Ovary (tissue), 10 donors: ENCODE measurements at places on chromosomes 6 and 20. TPM values are rescaled to one million over a fixed set of nuclear protein-coding genes. Genes with fewer than 3 reads are reported as not detected.

GRCh38 chr6:99838607-99839006, 155.4 kb downstream of the MCHR2 start:
- no peak for DNase-seq

GRCh38 chr6:149563203-149563927, 2.8 kb upstream of the GINM1 start:
- no peak for DNase-seq

- DNase-seq = no peak
Observed at GRCh38 chr6:13987400-13987865, 62.7 kb downstream of the RNF182 start.

DNA sequence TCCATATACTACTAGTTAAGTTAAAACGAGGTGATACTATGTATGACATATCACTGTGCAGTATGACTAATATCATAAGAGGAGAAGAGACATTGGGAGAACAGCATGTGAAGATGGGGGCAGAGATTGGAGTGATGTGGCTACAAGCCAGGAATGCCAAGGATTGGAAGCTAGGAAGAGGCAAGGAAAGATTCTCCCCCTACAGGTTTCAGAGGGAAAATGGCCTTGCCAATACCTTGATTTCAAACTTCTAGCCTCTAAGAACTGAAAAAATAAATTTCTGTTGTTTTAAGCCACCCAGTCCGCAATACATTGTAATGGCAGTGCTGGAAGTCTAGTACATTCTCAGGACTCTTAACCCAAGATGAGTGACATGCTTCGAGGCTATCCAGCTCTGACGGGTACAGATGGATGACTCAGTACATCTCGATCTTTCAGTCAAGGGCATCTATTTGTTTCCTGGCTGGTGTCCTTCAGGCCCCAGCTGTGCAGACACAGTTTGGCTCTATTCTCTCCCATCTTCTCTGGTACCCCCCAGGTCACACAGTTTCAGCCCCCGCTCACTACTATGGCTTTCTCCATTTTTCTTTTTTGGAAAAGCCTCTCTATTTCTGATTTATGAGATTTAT, 55.5 kb upstream of the THEMIS start:
- DNase-seq = no peak

DNA sequence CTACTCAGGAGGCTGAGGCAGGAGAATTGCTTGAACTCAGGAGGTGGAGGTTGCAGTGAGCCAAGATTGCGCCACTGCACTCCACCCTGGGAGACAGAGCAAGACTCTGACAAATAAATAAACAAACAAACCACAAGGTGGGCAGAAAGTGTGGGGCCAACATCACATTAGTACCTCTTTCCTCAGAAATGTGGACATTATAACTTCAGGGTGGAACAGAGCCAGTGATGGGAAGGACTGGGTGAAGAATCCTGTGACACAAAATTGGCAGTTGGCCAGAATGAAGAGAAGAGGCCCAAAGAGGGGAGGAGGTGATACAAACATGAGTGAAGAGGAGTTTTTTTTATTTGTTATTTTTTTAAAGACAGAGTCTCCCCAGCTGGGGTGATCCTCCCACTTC, 50.6 kb downstream of the NUP153 start:
- no peak for DNase-seq

The SPATS1 gene
- 0.28 TPM for total RNA-seq

The ADGRG6 gene
- 5.8 TPM for total RNA-seq

The MEI4 gene
- not detected for total RNA-seq

The IRF4 gene
- total RNA-seq = 1.0 TPM
